ENCODE measurements at places on chromosomes 11 and 22.

GRCh38 chr11:40797981-40798380, 661.5 kb downstream of the LRRC4C start:
- H3K4me3 ChIP-seq, result no peak overlapping the region
- DNase-seq, result no peak
- H3K27ac ChIP-seq, result no peak overlapping the region
- no peaks in the 10 kb centered on the region for H3K27me3 ChIP-seq
- no peaks in the 10 kb centered on the region for H3K36me3 ChIP-seq

DNA sequence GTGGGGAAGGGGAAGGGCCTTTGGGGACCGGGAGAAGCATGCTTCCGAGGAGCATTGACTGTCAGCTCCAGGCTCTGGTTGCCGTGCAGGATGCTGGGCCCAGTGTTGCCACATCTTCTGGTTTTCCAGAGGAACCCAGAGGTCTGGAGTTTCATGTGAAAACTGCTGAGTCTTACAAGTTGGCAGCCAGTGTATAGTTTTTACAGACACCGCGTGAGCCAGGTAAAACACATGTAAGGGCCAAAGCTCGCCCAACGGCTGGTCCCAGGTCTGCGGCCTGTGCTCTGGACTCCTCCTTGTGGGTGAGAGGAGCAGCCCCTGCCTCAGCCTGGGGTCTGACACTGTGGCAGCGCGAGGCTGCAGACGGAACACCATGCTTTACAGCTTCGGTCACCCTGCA, 18.4 kb upstream of the SORL1-AS1 start:
- no peak overlapping the region for H3K4me3 ChIP-seq
- no peak for DNase-seq
- no peak overlapping the region for H3K27ac ChIP-seq
- H3K36me3 ChIP-seq, result peaks cover 61% of the 10 kb centered on the region

DNA sequence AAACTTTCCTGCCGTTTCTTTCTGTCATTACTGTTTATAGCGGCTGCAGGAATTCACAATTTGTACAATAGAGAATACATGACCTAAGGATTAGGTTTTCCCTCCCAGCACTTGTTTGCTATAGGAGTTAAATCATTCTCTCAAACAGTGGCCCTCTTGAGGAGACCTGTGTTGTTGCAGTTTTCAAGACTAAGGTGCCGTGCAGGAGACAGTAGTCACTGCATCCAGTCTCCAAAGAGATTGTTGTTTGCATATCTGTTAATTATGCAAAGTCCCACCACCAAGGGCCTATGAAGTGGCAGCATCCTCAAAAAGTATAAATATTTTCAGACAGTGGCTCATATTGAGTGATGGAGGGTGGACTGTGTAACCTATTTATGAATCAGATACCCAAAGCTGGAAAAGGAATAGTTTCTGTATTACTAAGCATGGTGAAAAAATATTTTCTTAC, 2.3 kb downstream of the PRSS23 start:
- no peak overlapping the region for H3K4me3 ChIP-seq
- no peaks in the 10 kb centered on the region for H3K36me3 ChIP-seq
- H3K27ac ChIP-seq, result no peak overlapping the region
- H3K4me1 ChIP-seq, result peaks cover 4% of the 10 kb centered on the region

DNA sequence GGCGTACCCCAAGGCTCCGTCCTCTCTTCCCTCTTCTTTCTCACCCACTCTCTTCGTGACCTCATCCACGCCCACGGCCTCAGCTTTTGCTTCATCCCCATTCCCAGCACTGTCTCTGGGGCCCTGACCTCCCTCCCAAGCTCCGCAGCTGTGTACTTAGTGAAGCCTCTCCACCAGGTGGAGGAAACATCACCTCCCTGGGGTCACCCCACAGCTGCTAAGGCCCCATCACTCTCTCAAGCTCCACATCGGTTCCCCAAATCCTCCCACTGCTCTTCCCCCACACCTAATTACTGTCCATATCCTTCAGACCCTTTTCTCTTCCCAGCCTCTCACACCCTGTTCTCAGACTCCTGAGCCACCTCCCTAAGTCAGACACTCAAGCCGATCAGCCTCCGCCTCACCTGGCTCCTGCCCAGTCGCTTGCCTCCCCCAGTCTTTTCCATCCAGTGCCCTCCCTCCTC, 7.9 kb upstream of the SYT7 start:
- no peak overlapping the region for H3K27ac ChIP-seq
- H3K36me3 ChIP-seq, result no peaks in the 10 kb centered on the region
- H3K4me3 ChIP-seq, result peak overlapping the region; percentile 61
- peaks cover 19% of the 10 kb centered on the region for H3K4me1 ChIP-seq
- no peak for DNase-seq

GRCh38 chr22:29268511-29269229, 602 bp downstream of the EWSR1 start:
- peaks cover 53% of the 10 kb centered on the region for H3K4me1 ChIP-seq
- peak overlapping the region; percentile 97 for H3K27ac ChIP-seq
- DNase-seq, result peak; percentile 48
- H3K4me3 ChIP-seq, result peak overlapping the region; percentile 98
- H3K36me3 ChIP-seq, result peaks cover 38% of the 10 kb centered on the region

DNA sequence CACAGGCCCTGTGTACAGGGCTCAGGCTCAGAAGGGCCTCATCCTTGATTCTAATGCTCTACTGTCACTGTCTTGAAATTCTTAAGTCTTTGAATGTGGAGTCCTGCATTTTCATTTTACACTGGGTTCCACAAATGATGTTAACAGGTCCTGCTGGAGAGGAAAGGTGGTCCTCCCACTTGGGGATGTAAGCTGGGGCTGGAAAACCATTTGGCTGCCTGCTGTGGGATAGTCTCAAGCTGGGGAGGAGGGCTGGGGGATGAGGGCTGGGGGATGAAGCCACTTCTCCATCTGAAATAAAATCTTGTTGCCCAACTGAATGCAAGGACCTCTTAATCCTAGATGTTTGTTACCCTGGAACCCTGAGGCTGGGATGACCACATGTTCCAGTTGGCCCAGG, 423.0 kb downstream of the TENM4 start:
- DNase-seq, result no peak
- no peak overlapping the region for H3K27ac ChIP-seq
- H3K36me3 ChIP-seq, result no peaks in the 10 kb centered on the region
- no peaks in the 10 kb centered on the region for H3K27me3 ChIP-seq

DNA sequence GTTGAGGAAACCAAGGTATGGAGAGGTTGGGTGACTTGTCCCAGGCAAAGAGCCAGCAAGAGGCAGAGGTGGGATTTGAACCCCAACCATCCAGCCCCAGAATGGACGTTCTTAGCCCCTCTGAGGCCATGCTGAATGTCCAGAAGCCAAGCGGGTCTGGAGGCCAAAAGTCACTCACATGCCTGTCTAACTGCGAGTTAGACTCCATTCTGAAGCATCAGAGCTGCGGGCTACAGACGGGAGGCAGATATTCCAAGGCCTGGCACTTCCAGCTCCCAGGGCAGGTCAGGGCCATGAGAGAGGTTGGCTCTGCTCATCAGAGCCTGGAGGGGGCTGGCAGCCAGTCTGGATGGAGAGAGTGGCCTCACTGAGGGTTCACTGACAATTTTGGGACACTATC, 616.5 kb downstream of the BRD1 start:
- no peak overlapping the region for H3K27ac ChIP-seq
- no peaks in the 10 kb centered on the region for H3K36me3 ChIP-seq
- no peaks in the 10 kb centered on the region for H3K27me3 ChIP-seq

DNA sequence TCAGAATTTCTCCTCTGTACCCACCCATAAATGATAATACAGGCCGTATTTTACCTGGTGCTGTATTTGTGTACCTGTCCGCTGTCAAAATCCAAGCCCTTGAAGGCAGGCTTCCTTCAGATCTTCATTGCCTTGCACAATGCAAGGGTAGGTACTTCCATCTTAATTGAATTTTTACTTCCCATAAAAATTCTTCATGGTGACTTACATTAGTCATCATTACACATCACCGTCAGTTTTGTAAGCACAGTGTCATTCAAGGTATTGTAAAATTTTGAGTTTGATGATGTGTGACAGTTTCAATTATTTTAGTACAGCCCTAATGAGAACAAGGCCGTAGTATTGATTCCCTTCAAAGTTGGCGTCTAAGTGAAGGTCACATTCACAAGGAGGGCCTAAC, 770 bp upstream of the TSG101 start:
- peaks cover 25% of the 10 kb centered on the region for H3K4me1 ChIP-seq
- H3K36me3 ChIP-seq, result peaks cover 8% of the 10 kb centered on the region
- no peak for DNase-seq

- H3K27me3 ChIP-seq, result no peaks in the 10 kb centered on the region
- no peak overlapping the region for H3K4me3 ChIP-seq
- H3K4me1 ChIP-seq, result no peaks in the 10 kb centered on the region
- peaks cover 3% of the 10 kb centered on the region for H3K36me3 ChIP-seq
- DNase-seq, result no peak
Measured at GRCh38 chr11:44797886-44798606, 71.3 kb downstream of the TSPAN18 start.

DNA sequence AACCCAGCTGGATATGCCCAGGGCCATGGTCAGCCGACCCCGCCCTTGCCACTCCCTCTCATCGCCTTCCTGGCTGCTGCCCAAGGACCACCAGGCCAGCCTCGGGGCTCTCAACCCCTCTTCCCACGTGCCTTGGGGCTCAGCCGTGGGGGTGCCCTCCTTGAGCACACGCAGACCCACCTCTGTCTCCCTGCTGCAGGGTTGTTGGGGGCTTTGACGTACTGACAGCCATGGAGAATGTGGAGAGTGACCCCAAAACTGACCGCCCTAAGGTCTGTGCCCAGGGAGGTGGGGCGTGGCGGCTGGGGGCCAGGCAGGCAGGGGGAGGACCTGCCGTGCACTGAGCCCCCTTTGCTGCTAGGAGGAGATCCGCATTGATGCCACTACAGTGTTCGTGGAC, 28.6 kb downstream of the PPIL2 start:
- H3K27ac ChIP-seq, result no peak overlapping the region
- no peaks in the 10 kb centered on the region for H3K4me1 ChIP-seq
- no peak overlapping the region for H3K4me3 ChIP-seq
- H3K36me3 ChIP-seq, result peaks cover 70% of the 10 kb centered on the region
- no peak for DNase-seq

GRCh38 chr22:39369186-39369585, 19.4 kb downstream of the SYNGR1 start:
- no peak overlapping the region for H3K27ac ChIP-seq
- DNase-seq, result no peak
- H3K27me3 ChIP-seq, result no peaks in the 10 kb centered on the region

DNA sequence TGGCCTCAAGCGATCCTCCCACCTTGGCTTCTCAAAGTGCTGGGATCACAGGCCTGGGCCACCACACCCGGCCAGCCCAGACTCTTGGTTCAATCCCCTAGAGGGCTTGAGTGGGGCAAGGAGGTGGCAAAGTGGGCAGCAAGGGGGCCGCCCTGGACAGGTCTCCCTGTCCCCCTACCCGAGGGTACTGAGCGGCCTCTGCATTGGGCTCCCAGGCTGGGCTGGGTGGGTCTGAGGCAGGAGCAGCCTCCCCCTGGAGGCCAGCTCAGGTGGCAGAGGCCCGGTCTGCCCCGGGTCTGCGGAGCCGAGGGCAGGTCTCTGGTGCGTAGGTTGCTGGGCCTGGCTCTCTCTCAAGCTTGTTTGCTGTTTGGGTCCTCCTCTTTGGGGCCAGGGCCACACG, 22.4 kb upstream of the CCDC188 start:
- H3K4me3 ChIP-seq, result no peak overlapping the region
- H3K27me3 ChIP-seq, result no peaks in the 10 kb centered on the region
- no peak overlapping the region for H3K27ac ChIP-seq
- DNase-seq, result no peak

DNA sequence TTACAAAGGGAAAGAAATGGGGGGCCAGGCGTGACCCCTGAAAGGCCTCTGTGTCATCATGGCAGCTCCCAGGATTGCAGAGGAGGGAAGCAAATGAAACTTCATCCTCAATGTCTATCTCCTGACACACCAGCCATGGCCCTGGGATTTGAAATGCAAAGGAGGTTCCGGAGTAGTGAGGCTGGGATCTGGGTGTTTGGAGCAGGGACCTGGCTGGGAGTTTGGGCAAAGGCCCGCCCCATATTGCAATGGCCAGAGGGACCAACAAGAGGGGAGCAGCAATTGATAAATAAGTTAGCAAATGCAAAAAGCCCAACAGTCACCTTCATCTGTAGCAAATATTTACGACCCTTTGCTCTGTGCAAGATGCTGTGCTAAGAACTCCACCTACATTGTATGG, 77.7 kb upstream of the CCND1 start:
- H3K27me3 ChIP-seq, result peaks cover 3% of the 10 kb centered on the region
- no peaks in the 10 kb centered on the region for H3K36me3 ChIP-seq
- no peak overlapping the region for H3K4me3 ChIP-seq
- DNase-seq, result no peak

DNA sequence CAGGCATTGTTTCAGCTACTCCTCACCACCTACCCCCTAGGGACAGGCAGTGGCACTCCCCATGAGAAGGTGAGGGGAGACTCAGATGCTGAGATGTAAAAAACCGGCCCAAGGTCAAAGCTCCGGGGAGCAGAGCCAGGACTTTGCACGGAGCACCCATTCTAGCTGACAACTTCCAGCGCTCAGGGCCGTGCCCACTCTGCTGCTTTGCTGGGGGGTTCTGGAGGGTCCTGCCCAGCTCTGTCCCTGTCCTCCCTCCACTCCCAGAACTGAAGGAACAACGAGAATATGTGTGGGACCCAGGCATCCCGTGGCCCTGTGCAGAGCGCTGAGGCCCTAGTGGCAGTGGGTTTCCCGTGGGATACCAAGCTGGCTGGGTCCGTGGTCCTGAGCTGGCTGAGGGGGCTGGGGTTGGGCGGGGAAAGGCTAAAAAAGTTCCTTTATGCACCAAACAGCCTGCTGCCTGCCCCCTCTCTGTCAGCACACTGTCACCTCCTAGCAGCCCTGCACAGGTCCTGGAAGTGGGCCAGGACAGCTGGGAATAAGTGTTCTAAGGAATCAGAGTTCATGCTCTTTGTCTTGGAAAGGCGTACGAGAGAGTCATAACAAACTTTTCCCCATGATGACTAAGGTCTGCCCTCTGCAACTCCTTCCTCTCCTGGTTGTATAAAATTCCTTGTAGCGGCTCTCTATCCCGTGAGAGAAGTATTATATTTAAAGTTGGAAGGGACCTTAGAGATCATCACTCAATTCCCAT, 1.9 kb downstream of the MS4A10 start:
- no peak for DNase-seq
- no peaks in the 10 kb centered on the region for H3K27me3 ChIP-seq
- H3K4me3 ChIP-seq, result no peak overlapping the region
- H3K4me1 ChIP-seq, result no peaks in the 10 kb centered on the region
- no peaks in the 10 kb centered on the region for H3K36me3 ChIP-seq

DNA sequence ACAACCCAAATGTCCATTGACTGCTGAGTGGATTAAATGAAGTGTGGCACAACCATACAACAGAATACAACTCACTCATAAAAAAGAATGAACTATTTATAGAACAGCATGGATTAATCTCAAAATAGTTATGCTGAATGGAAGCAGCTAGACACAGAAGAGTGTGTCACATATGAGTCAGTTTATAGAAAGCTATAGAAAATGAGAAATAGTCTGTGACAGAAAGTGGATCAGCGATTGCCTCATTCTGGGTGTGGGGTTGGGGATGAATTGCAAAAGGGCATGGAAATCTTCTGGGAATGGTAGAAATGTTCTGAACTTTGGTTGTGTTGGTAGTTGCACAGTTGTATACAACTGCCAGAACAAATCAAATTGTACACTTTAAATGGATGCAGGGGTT, 37.4 kb downstream of the PRR5L start:
- no peak overlapping the region for H3K27ac ChIP-seq
- no peaks in the 10 kb centered on the region for H3K27me3 ChIP-seq
- H3K4me3 ChIP-seq, result no peak overlapping the region
- DNase-seq, result no peak

GRCh38 chr11:95816037-95816436, 25.7 kb downstream of the CEP57 start:
- H3K27ac ChIP-seq, result no peak overlapping the region
- H3K36me3 ChIP-seq, result peaks cover 33% of the 10 kb centered on the region
- H3K4me3 ChIP-seq, result no peak overlapping the region
- no peak for DNase-seq

All from CD4-positive, alpha-beta T cell (primary cell).